Activated naive CD4-positive, alpha-beta T cell treated with anti-CD3 and anti-CD28 coated beads, Interleukin-2, amount 50 U/mL, for 72 hours (primary cell): ENCODE measurements at places on chromosomes 5 and 9. TPM values are rescaled to one million over a fixed set of nuclear protein-coding genes. Genes with fewer than 3 reads are reported as not detected.

Gene SCGB3A2
- not detected for total RNA-seq

DNA sequence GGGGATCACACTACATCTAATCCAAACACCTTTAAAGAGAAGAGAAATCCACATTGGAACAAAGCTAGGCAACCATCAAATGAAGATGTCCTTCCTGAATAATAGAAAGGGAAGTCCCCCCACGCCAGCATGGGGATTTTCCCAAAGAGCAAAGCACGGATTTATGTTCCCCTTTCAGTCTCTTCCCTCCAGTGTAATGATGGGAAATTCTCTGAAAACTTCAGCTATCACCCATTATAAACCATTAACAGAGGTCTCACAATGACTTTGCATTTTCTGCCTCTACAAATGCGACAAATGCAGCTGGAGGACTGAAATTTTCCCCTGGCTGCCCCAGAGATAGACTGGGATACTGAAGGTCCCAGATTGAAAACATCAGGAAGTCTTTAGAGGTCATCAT lies 368.7 kb downstream of the EFNA5 start:
- DNase-seq: no peak

DNA sequence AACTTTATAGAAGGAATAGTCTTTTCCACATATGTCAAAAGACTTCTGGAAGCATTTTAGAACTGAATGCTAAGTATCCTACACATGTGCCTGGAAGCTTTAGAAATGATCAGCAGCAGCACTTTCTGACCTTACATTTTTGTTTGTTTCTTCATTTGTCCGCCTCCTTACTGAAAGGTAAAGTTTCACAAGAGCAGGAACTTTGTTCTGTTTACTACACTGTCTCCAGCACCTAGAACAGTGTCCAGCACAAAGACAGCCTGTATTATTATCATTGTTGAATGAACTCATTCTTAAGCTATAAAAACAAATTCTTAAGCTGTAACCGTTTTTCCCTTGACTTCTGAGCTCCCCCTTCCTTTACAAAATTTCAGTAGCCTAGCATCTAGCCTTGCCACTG lies 14.8 kb downstream of the PIP5K1B start:
- no peak for DNase-seq

GRCh38 chr9:79812507-79813257 lies 240.9 kb downstream of the TLE4 start:
- peak; percentile 8 for DNase-seq

GRCh38 chr9:135978642-135979546 lies 17.7 kb upstream of the UBAC1 start:
- no peak for DNase-seq

- no peak for DNase-seq
Observed at GRCh38 chr5:115686051-115686737, 60.4 kb upstream of the TMED7 start.

Gene CDC25C
- total RNA-seq: 19.1 TPM

DNA sequence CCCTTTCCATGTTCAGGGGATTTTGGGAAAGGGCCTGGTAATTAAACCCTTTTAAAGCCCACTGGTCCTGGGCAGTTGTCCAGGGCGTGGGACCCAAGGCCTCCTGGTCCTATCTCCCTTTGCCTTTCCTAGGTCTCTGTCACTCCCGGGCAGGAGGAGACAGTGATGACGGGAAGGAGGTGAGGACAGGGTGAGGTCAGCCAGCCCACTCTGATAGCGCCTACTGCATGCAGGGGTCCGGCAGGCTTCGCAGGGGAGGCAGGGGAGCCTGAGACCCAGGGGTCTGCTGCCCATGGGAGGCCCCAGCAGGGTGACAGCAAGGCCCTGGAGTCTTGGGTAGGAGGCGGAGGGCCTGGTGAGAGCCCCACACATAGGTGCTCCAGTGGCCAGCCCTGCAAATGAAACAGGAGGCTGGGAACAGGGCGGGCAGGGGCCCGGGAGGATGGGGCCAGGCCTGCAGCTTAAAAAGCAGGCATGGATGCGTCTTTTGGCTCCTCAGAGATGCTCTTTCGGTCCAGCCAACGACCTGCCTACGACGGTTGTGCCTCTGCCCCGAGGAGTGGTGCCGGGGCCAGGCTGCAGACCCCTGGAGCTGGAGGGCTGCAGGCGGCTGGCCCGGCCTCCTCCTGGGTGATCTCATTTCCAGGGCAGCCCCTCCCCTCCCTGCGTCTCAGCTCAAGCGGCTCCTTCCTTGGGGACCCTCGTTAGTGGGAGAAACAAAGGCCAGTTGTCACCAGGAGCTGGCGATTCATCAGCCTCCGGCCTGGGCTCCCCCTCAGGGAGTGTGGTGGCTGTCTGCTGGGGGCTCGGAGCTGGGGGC lies 6.7 kb upstream of the RXRA start:
- no peak for DNase-seq

Gene EMB
- 49.4 TPM for total RNA-seq

- no peak for DNase-seq
Observed at GRCh38 chr5:53275666-53276065, 166.1 kb upstream of the MOCS2 start.

Gene KIF12
- not detected for total RNA-seq

Gene ERBIN
- total RNA-seq: 46.1 TPM

Gene FOXI1
- total RNA-seq: not detected

GRCh38 chr5:113675166-113675565 lies 161.7 kb downstream of the YTHDC2 start:
- no peak for DNase-seq

Gene CCDC183
- total RNA-seq: 1.3 TPM

Gene PCDHA11
- total RNA-seq: not detected

- no peak for DNase-seq
Observed at GRCh38 chr5:122896598-122897282, 51.3 kb downstream of the SNX24 start.

DNA sequence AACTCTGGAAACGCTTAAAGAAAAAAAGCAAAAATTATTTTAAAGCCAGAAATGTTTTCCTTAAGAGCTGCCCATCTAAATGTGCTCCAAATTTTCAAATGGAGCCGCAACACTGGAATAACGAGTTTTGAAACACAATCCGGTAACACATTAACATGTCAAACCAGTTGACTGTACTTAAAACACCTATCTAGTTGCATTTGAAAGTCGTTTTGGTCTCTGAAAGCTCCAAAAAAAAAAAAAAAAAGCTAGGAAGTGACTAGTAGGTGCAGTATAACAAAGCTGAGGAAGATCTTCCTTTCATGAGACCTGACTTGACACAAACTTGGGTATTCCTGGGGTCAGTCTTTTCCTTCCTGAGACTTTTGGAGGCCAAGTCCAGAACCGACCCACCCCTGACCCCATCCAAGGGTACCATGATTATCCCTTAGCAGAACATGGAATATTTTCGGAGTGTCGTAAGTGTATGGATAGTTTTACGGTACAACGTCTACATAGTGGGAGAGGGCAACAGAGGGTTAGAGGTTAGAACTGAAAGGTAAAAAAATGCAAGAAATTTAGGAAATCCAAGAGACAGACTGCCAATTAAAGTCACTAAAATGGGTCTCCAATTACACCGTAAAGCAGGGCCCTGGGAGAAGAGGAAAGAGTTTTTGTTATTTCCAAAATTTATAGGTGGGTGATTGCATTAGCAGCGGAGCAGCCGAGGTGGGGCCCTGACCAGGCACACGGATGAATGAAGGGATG lies 812 bp downstream of the CETN3 start:
- DNase-seq: no peak

Gene PKD2L2
- 0.48 TPM for total RNA-seq

DNA sequence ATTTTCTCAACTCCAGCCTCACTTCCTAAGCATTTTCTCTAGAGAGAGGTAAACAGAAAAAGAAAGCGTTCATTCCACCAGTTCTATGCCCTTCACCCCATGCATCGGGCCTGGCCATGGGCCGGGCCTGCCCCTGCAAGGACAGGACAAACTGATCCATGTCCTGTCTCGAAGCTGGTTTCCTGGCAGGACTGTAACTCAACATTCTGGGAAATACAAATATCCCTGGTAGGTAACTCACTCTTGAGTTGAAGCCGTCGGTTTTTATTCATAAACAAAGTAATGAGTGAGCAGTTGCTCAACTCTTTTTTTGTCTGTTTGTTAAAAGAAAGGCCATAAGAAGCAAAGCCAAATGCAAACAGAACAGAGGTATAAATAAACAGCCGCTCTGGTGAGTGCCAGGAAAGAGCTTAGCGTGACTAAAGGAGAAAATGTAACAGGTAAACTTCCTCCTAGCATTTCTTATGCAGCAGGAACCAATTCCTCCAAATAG lies 64.4 kb upstream of the DNAH5 start:
- DNase-seq: no peak

DNA sequence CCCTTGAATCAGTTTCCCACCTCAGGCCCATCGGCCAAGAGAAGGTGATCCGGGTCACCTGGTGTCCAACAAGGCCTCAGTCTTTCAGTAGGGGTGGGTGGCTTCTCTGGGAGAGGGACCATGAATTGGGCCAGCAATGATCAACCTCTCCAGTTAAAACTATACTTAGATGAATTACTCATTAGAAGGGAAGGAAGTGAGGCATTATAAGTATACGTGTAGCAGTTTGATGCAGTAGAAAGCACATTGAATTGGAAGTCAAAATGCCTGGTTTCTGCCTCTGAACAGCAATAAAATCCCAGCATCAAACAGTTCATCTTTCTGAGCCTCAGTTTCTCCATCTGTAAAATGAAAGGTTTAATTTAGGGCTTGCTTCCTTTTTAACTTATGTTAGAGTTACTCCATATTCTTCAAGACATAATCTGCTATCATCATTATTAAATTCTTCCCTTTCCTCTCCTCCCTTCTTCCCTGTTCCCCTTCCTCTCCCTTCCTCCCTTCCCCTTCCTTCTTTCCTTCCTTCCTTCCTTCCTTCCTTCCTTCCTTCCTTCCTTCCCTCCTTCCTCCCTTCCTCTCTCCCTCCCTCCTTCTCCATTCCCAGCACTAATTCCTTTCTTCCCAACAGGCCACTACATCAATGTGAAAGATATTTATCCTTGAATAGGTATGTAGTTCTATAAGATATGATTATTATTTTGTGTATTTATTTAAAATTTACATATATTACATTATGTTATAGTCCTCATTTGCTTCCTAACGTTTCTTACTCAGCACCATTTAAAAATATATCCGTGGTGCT lies 18.6 kb upstream of the TMEM174 start:
- no peak for DNase-seq

Gene NELFB
- total RNA-seq: 57.6 TPM

Gene UBE2D2
- 249 TPM for total RNA-seq

- DNase-seq: no peak
Observed at GRCh38 chr5:30867711-30868110, 325.8 kb upstream of the CDH6 start.

- DNase-seq: no peak
Observed at GRCh38 chr5:151812757-151813309, 41.1 kb downstream of the G3BP1 start.

- no peak for DNase-seq
Observed at GRCh38 chr9:3957306-3957705, 342.6 kb downstream of the GLIS3 start.

GRCh38 chr9:98977813-98978212 lies 34.1 kb downstream of the COL15A1 start:
- DNase-seq: no peak

GRCh38 chr9:125747053-125747764 lies at the start of gene PBX3:
TSS of gene PBX3 (plus strand) at chr9:125747373.
- peak; percentile 63 for DNase-seq

Gene ADCY2
- total RNA-seq: not detected

Gene UCK1
- total RNA-seq: 21.4 TPM
